ENCODE measurements at places on chromosomes 1 and 21. TPM values are rescaled to one million over a fixed set of nuclear protein-coding genes. Genes with fewer than 3 reads are reported as not detected.

GRCh38 chr1:153790313-153790965, 15.2 kb downstream of the SLC27A3 start:
- H3K27ac ChIP-seq, result no peak overlapping the region
- H3K4me3 ChIP-seq, result no peak overlapping the region
- no peak for DNase-seq
- H3K27me3 ChIP-seq, result no peaks in the 10 kb centered on the region
- H3K36me3 ChIP-seq, result no peaks in the 10 kb centered on the region
- H3K4me1 ChIP-seq, result no peaks in the 10 kb centered on the region

- H3K27ac ChIP-seq, result no peak overlapping the region
- no peak for DNase-seq
- H3K4me3 ChIP-seq, result no peak overlapping the region
- no peaks in the 10 kb centered on the region for H3K36me3 ChIP-seq
- no peaks in the 10 kb centered on the region for H3K4me1 ChIP-seq
Measured at GRCh38 chr1:153848805-153849204, 73.6 kb downstream of the SLC27A3 start.

GRCh38 chr1:41745022-41745421, 173.7 kb downstream of the HIVEP3 start:
- H3K4me3 ChIP-seq, result no peak overlapping the region
- H3K4me1 ChIP-seq, result no peaks in the 10 kb centered on the region
- no peaks in the 10 kb centered on the region for H3K27me3 ChIP-seq
- H3K36me3 ChIP-seq, result no peaks in the 10 kb centered on the region

The SELENBP1 gene
- not detected for total RNA-seq

The OR2T33 gene
- not detected for total RNA-seq

The FCAMR gene
- not detected for total RNA-seq

Data from A673 (cell line).